Stimulated activated CD4-positive, alpha-beta T cell treated with anti-CD3 and anti-CD28 coated beads, Interleukin-4, amount 100 ng/mL, for 48 hours (primary cell): ENCODE measurements at places on chromosomes 4 and X.

GRCh38 chr4:2426069-2426397, 7.3 kb downstream of the CFAP99 start:
- DNase-seq, result no peak

DNA sequence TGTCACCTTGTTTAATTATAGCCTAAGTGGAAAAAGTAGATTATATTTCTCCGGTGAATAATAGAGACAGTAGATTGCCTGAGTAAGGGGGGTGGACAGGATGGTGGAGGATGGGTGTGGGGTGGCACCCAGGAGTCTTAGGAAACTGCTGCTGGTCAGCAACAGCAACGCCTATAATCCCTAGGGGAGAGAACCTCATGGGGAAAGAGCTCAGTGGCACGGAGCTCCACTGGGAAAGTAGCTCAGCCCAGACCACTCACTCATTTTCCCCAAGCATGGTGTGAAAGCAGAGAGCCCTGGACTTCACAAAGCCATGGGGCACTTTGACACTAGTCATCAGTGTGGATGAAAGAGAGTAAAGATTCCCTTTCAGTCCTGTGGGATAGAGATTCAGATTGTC, 31.1 kb downstream of the METTL14 start:
- DNase-seq, result no peak

- no peak for DNase-seq
Measured at GRCh38 chr4:122903766-122904288, 18.6 kb downstream of the NUDT6 start.

- no peak for DNase-seq
Measured at GRCh38 chr4:82247629-82248028, 126.2 kb downstream of the HNRNPD start.

DNA sequence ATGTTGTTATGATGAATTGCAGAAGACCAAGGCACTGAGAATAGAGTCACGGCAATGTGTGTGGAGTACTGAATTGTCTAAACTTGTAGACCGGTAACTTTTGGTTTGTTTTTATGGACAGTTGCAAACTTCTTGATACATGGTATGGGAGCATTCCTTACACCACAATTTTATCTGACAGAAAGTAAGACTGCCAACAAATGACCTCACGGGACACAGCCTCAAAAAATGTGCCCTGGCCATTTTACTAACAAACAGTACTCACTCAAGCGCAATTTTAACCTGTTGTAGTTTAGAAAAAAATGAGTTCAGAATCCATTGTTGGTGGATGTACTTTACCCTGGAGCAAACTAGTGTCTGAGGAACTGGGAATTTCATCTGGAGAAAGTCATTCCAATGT, 321.2 kb downstream of the CAMK2D start:
- DNase-seq, result no peak

GRCh38 chrX:78075787-78076389, 28.2 kb upstream of the PGK1 start:
- no peak for DNase-seq

DNA sequence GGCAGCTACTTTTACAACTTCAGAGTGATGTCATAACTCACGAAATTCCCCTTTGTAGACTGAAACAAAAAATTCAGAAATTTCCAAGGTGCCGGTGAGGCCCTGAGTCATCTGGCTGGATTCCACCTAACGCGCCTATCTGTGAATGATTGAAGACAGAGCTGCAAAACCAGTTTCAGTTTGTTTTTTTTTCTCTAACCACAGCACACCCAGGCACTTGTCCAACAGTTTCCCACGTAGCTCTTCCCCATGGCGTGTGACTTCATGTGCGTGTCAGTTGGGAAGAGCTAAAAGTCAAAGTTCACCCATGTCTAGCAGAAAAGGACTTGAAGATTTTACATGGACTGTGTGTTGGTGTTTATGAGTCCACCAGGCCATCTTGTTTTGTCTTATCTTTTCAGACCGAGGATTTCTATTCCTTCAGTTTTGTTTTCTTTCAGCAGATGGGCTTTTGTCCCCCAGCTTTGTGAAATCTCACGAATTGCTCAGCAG, 16.4 kb downstream of the TCEANC start:
- peak; percentile 45 for DNase-seq

- DNase-seq, result no peak
Measured at GRCh38 chr4:163343604-163344146, at the start of gene NPY5R. Gene NPY5R (plus strand): TSS chr4:163343892. CDS start chr4:163350274, 6,382 bp downstream.

DNA sequence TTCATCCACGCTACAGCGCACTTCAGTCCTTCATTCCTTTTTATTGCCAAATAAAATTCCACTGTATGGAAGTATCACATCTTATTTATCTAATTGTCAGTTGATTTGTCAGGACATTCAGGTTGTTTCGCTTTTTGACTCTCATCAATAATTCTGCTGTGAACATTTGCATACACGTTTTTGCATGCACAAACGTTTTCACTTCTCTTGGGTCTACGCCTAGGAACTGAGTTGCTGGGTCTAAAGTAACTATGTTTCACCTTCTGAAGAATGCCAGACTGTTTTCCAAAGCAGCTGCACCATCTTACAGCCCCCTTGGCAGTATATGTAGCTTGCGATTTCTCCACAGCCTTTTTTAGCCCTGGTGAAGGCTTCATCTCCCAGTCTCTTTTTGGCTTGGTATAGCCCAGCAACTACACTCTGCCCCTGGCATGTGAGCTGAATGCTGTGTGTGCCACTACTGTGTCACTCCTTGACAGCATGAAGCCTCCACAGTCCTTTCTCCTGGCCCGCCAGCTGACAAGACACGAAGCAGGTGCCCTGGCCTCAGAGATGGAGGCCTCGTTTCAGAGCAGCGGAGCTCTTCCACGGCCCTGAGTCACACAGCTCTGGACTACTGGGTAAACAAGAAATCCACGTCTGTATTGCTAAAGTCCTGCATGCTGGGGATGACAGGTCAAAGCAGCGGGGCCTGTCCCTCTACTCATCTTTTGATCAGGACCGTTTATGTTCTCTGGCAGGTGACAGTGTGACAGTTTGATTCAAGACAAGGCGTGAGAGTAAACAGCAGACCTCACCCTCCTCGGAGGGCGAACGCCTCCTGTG, 75.5 kb downstream of the NSUN7 start:
- no peak for DNase-seq

DNA sequence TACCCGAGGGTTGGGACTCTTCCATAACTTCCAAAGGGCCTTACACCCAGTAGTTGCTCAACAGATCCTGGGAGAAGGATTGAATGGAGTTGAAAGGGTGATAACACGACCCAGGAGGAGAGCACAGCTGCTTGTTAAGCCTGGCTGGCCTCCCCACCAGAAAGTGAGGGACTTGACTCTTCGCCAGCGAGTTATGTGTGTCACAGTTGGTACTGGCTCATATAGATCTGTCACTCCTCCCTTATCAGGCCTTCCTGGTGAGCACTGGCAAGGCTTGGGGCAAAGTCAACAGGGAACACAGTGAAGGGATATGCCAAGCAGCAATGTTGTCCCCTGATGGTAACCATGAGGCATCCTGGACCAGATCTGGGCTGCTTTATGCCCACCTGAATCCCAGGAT, 35.8 kb downstream of the APLN start:
- no peak for DNase-seq

GRCh38 chrX:40197071-40197470, 99.3 kb upstream of the BCOR start:
- no peak for DNase-seq

- no peak for DNase-seq
Measured at GRCh38 chrX:28498658-28499057, 88.6 kb upstream of the IL1RAPL1 start.

- no peak for DNase-seq
Measured at GRCh38 chrX:111867236-111867635, 8.7 kb upstream of the TRPC5OS start.

DNA sequence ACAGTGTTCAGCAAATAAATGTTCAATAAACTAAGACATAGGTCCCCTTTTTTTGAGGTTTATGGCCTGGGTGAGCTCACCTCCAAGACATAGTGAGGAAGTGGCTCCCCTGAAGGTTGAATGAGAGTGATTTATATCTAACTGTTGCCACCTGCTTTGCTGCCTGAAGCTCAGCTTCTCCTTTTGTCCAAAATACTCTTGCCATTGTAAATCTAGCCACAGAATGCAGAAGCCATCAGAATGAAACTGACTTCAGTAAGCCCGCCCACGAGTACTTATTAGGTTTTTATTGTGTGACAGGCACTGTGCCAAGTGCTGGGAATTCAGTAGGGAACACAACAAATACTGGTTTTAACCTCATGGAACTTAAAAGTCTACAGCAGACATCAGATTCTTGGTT, 18.0 kb downstream of the SPINK2 start:
- DNase-seq, result no peak

DNA sequence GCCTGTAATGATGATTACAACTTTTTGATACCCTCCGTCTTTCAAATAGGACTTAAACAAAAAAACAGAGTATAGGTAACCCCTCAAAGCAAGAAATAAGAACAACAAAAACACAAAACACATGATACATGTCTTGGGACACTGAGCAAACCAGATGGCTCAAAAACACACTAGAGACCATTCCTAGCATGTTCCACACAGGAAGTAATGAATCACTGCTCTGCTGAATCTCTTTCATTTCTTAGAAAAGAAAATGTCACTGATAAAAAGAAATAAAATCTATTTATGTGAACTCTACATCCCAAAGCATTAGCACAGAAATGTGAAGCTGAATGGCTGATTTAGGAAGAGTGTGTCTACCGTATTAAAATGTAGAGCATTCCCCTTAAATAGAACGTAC, 134.5 kb upstream of the IL15 start:
- DNase-seq, result no peak

- DNase-seq, result no peak
Measured at GRCh38 chr4:73055241-73055897, 14.1 kb downstream of the COX18 start.

GRCh38 chr4:178457286-178457685, 1015.0 kb upstream of the AGA start:
- DNase-seq, result no peak

DNA sequence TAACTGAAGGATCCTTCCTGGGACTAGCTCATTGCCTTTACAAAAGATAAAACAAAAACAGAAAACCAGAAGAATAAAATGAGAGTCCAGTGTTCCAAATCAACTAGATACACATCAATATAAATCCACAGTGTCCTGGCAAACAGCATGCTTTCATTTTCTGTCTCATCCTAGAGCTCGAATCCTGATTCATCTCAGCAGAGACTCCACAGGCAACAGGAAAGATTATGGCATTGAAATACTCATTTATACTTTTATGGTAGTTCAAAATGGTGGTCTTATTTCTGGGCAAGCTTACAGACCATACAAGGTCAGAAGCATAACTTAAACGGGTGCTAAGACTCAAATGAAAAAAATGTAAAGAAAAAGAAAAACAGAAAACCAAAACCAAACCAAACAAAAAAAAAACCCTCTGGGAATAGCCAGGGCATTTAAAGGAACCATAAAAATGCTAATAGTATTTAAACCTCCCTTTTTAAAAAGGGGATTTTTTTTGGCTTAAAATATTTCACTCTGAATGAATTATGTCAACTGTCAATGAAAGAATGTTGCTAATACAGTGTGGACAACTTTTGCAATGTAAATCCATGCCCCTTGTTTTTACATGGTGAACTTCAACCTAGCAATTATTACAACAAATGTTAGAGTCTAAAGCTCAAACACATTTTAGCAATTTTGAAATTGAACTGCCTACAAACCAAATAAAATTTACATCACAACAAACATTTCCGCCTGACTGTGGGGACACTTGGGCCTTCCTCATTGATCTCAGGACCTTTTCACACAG, 57.9 kb downstream of the GPR101 start:
- no peak for DNase-seq

DNA sequence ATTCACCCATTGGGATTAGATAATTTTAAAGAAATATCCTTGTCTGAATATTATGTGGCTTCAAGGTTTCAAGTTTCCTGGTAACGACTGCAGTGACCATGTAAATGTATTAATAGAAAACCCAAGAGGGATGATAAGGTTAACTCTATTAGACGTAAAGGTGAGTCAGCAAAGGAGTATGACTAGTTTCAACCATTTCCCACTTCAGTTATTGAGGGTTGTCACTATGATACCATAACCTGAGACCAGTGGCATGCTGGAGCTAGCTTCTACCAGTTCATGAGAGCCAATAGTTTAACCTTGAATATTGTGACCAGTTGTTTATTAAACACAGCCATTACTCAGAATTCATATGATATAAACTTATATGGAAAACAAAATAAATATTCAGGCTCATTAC, 270.1 kb downstream of the TMA16 start:
- DNase-seq, result no peak

DNA sequence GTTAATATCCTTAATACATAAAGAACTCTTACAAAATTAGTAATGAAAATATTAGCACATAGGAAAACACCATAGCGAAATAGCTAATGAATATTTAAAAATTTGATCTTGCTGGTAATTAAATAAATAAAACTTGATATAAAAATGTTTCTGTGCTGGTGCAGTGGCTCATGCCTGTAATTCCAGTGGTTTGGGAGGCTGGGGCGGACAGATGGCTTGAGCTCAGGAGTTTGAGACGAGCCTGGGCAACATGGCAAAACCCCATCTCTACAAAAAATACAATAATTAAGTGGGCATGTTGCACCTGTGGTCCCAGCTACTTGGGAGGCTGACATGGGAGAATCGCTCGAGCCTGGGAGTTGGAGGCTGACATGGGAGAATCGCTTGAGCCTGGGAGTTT, 7.6 kb downstream of the FAM199X start:
- no peak for DNase-seq

- no peak for DNase-seq
Measured at GRCh38 chrX:1451251-1451660, 1.5 kb downstream of the ASMTL start.

GRCh38 chr4:8818063-8818881, 53.4 kb downstream of the HMX1 start:
- no peak for DNase-seq

DNA sequence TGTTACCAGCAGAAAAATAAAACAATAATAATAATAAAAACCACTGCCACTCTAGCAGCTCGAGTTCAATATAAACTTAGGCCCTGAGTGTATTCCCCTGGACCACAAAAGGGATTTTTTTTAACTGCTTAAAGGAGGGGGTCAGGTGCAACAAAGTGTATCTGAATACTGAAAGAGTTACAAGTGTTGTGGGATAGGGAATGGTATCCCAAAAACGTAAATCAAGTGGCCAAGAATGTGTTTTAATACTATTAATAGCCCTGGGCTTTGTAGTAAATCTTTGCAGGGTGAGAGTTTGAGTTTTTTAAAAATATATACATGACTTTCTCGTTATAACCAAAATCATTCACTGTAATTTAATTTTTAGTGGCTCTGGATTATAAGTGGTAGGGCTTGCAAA, 860.1 kb upstream of the INTU start:
- no peak for DNase-seq

GRCh38 chr4:184329235-184329634, 111.6 kb upstream of the ENPP6 start:
- no peak for DNase-seq

GRCh38 chr4:109754093-109754857, 24.4 kb upstream of the PLA2G12A start:
- no peak for DNase-seq

DNA sequence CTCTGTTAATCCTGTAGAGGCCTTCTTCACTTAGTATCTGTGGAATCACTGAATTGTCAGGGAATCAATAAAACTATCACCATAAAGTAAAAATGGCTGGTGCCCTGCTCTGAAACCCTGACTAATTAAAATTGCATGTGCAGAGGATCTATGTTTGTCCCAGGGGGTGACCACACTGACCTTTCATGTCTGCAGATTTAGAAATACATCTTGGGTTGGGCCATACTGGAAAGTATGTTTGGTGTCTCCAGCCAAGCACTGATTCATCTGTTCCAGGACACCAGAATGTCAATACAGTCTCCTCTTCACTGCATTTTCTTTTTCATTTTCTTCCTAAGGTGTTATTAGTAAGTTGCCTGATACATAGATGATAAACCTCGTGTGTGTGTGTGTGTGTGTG, 490.9 kb upstream of the INTU start:
- no peak for DNase-seq

GRCh38 chr4:184849185-184849584, 23.4 kb upstream of the ACSL1 start:
- no peak for DNase-seq
